ENCODE measurements at places on chromosomes 7 and 10. TPM values are rescaled to one million over a fixed set of nuclear protein-coding genes. Genes with fewer than 3 reads are reported as not detected.

The RPEL1 gene
- 0.27 TPM for total RNA-seq

The ANKRD2 gene
- not detected for total RNA-seq

The ZNF716 gene
- not detected for total RNA-seq

The MYH16 gene
- not detected for total RNA-seq

The SPOCK2 gene
- 31.0 TPM for total RNA-seq

The C10orf53 gene
- under 0.01 TPM for total RNA-seq

The BEND7 gene
- 5.7 TPM for total RNA-seq

The PRPS1L1 gene
- total RNA-seq: under 0.01 TPM

The FAM24B gene
- 4.3 TPM for total RNA-seq

The CASTOR2 gene
- total RNA-seq: 25.3 TPM

The PRSS37 gene
- total RNA-seq: not detected

The NUTM2D gene
- total RNA-seq: 7.0 TPM

The ABCC2 gene
- 0.27 TPM for total RNA-seq

The ENTPD1 gene
- 0.27 TPM for total RNA-seq

The RBP3 gene
- not detected for total RNA-seq

The GTF2I gene
- total RNA-seq: 67.9 TPM

The PLA2G12B gene
- total RNA-seq: not detected

The OPN1SW gene
- total RNA-seq: not detected

The ZNF365 gene
- under 0.01 TPM for total RNA-seq

The CCL26 gene
- total RNA-seq: not detected

The ANKRD30A gene
- total RNA-seq: not detected

The FKBP14 gene
- total RNA-seq: 3.5 TPM

The GRM8 gene
- total RNA-seq: not detected

The PNLIP gene
- not detected for total RNA-seq

The THSD7A gene
- 0.81 TPM for total RNA-seq

The FUOM gene
- 18.6 TPM for total RNA-seq

The PNLIPRP2 gene
- total RNA-seq: not detected

The SEMA4G gene
- 0.54 TPM for total RNA-seq

The OR13A1 gene
- under 0.01 TPM for total RNA-seq

The VSTM2A gene
- not detected for total RNA-seq

The TBXAS1 gene
- 121 TPM for total RNA-seq

The WNT8B gene
- not detected for total RNA-seq

The ADARB2 gene
- 1.1 TPM for total RNA-seq

The SEMA3C gene
- total RNA-seq: 14.3 TPM

The SP4 gene
- 17.5 TPM for total RNA-seq

The STEAP2 gene
- total RNA-seq: under 0.01 TPM

The LIPM gene
- total RNA-seq: not detected

The CREB3L2 gene
- total RNA-seq: 25.0 TPM

The HOXA9 gene
- total RNA-seq: 105 TPM

The ENO4 gene
- 0.27 TPM for total RNA-seq

The ELOVL3 gene
- total RNA-seq: not detected

The GRID1 gene
- total RNA-seq: under 0.01 TPM

The CDC14C gene
- not detected for total RNA-seq

The PGAM2 gene
- total RNA-seq: 0.81 TPM

The CRHR2 gene
- total RNA-seq: not detected

The GET4 gene
- total RNA-seq: 37.4 TPM

The CACNB2 gene
- 11.6 TPM for total RNA-seq

The MLXIPL gene
- not detected for total RNA-seq

The CTBP2 gene
- 120 TPM for total RNA-seq

The SRI gene
- total RNA-seq: 52.0 TPM

The COA1 gene
- 35.0 TPM for total RNA-seq

The GALNT17 gene
- not detected for total RNA-seq

The CHST3 gene
- total RNA-seq: under 0.01 TPM
